Heart left ventricle (tissue), 16 donors: ENCODE measurements at places on chromosomes 1 and 21. TPM values are rescaled to one million over a fixed set of nuclear protein-coding genes. Genes with fewer than 3 reads are reported as not detected.

DNA sequence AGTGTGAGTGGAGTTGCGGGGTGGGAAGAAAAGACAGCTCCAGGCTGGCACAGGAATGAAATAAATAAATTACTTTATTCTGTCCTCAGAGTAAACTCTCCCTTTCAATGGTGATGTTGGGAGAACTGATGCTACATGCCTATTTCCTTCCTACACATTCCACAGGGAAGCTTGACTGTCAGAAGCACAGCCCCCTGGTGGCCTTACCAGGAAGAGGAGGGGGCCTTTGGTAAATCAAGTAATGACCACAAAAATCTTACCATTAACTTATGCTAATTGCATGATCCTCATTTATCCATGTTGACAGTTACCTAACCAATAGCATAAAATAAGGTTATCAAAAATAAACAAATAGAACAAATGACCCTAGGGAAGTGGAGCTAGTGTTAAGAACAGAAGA lies 605.0 kb upstream of the PKN2 start:
- no peak overlapping the region for H3K4me3 ChIP-seq
- H3K4me1 ChIP-seq, result no peaks in the 10 kb centered on the region
- H3K27me3 ChIP-seq, result no peaks in the 10 kb centered on the region
- no peak overlapping the region for H3K27ac ChIP-seq
- no peaks in the 10 kb centered on the region for H3K36me3 ChIP-seq

DNA sequence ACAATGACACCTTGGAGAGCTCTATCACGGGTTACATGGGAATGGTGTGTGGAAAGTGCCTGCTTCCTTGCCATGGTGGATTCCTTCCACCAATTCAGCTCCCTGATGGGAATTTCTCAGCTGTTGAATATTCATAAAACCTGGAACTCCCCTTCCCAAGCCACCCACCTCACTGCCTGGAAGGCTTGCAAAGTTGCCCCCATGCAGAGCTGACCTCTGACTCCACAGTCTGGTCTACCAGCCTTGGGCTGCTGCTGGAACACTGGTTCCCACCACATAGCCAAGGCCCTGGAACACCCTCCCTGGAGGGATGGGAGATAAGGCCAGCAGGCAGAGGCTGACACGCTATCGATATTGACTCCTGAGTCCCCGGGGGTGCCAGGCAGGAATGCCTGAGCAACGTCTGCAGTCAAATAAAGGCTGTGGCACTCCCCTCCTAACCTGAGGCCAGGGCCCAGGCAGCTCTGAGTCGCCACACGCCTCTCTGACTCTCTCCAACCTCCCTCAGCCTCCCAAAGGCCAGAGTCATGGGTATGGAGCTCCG lies 8.8 kb downstream of the CCDC24 start:
- no peaks in the 10 kb centered on the region for H3K4me1 ChIP-seq
- H3K36me3 ChIP-seq, result no peaks in the 10 kb centered on the region
- H3K27ac ChIP-seq, result no peak overlapping the region

DNA sequence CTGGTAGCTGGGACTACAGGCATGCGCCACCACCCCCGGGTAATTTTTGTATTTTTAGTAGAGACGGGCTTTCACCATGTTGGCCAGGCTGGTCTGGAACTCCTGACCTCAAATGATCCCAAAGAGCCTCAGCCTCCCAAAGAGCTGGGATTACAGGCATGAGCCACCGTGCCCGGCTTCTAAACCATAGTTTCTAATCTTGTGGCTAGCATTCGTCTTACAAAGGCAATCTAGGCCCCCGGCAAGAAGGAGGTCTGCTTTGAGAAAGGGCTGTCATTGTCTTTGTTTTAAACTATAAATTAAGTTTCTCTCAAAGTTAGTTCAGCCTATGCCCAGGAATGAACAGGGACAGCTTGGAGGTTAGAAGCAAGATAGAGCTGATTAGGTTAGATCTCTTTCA lies 10.3 kb upstream of the L1TD1 start:
- H3K36me3 ChIP-seq, result no peaks in the 10 kb centered on the region
- no peaks in the 10 kb centered on the region for H3K4me1 ChIP-seq
- H3K4me3 ChIP-seq, result no peak overlapping the region
- H3K27ac ChIP-seq, result no peak overlapping the region
- DNase-seq, result no peak
- no peaks in the 10 kb centered on the region for H3K27me3 ChIP-seq

DNA sequence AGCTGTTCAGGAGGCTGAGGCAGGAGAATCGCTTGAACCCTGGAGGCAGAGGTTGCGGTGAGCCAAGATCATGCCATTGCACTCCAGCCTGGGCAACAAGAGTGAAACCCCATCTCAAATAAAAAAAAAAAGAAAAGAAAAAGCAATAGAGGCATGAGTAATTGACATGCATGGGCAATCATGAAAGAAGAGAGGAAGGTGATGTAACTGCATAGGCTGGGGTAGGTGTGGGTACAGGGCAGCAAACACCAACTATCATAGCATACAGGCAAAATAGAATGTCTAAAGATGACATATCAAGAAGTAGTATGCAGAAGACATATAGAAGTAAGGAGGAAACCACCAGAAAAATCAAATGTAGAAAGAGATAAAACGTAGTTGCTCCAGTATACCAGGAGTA lies 19.0 kb upstream of the MGST3 start:
- no peaks in the 10 kb centered on the region for H3K36me3 ChIP-seq
- no peak for DNase-seq
- H3K27ac ChIP-seq, result no peak overlapping the region
- H3K4me1 ChIP-seq, result no peaks in the 10 kb centered on the region
- H3K4me3 ChIP-seq, result no peak overlapping the region

- H3K36me3 ChIP-seq, result no peaks in the 10 kb centered on the region
- H3K27ac ChIP-seq, result no peak overlapping the region
- no peak for DNase-seq
- H3K4me1 ChIP-seq, result no peaks in the 10 kb centered on the region
- no peak overlapping the region for H3K4me3 ChIP-seq
- no peaks in the 10 kb centered on the region for H3K27me3 ChIP-seq
These were observed 9.9 kb upstream of the RSRP1 start for GRCh38 chr1:25257196-25257595.

- no peak overlapping the region for H3K4me3 ChIP-seq
- DNase-seq, result no peak
- no peaks in the 10 kb centered on the region for H3K36me3 ChIP-seq
- no peaks in the 10 kb centered on the region for H3K27me3 ChIP-seq
- H3K4me1 ChIP-seq, result no peaks in the 10 kb centered on the region
These were observed 6.1 kb upstream of the LDLRAP1 start for GRCh38 chr1:25537153-25537831.

GRCh38 chr21:15240848-15241247 lies 176.0 kb upstream of the NRIP1 start:
- no peaks in the 10 kb centered on the region for H3K36me3 ChIP-seq
- H3K27ac ChIP-seq, result no peak overlapping the region

DNA sequence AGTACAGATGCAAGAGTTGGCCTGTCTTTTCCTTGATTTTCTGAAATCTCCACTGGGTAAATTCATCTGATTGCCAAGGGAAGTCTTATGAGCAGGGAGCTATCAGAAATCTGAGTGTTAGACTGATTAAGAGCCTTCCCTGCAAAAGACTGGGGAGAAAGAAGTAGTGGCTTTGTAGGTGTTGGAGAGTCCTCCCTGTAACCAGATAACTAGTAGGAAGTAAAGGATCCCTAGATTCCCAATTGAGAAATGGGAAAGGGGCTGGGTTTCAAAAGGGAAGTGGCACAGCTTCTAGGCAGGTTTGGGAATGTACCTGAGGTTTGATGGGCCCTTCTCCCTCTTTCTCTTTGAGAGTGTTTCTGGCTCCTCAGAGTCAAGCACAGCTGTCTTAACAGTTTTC lies 2.1 kb downstream of the TLCD4 start:
- no peak overlapping the region for H3K27ac ChIP-seq
- H3K4me3 ChIP-seq, result no peak overlapping the region
- H3K27me3 ChIP-seq, result no peaks in the 10 kb centered on the region
- no peaks in the 10 kb centered on the region for H3K36me3 ChIP-seq
- peaks cover 16% of the 10 kb centered on the region for H3K4me1 ChIP-seq
- no peak for DNase-seq

GRCh38 chr1:205680073-205680851 lies at the start of gene SLC45A3:
TSS of gene SLC45A3 (minus strand) at chr1:205680509. CDS start at chr1:205664656, 15,853 bp downstream.
- H3K36me3 ChIP-seq, result no peaks in the 10 kb centered on the region
- peak within 1 kb of the TSS; percentile 52 for H3K27ac ChIP-seq
- peaks cover 5% of the 10 kb centered on the region for H3K4me1 ChIP-seq
- H3K27me3 ChIP-seq, result no peaks in the 10 kb centered on the region

DNA sequence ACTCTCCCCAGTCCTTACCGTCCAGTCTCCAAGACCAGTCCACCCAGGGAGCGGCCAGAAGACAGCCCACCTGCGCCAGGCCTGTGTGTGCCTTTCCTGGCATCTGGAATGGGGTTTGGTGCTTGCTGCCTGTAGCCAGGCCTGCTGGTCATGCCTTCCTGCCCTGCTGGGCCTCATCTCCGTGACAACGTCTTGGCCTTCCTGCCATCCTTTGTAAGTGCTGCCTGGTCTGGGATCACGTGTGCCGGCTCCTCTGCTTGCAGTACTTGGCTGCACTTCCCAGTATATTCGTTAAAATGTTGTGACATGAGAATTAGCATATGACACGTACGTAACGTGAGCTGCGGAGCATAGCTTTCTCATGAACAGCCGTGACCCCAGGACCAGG lies 145.3 kb upstream of the COL6A1 start:
- H3K36me3 ChIP-seq, result no peaks in the 10 kb centered on the region
- no peaks in the 10 kb centered on the region for H3K4me1 ChIP-seq
- no peak overlapping the region for H3K4me3 ChIP-seq
- H3K27ac ChIP-seq, result no peak overlapping the region

DNA sequence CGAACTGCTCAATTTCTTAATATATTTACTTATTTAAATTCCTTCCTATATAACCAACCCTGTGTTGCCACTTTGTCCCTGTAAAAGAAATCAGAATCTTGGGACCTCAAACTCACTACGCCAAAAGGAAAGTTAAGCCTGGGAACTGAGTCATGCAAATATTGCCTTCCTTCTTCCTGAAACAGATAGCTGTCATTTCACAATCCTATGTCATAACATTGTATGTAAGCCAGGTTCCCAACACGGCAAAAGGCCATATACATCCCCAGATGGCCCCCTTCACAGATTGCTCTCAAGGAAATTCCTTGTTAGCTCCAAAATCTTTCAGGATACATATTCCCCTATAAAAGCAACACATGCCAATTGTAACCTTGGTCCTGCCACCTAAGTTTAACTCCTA lies 39.7 kb downstream of the C21orf91 start:
- no peaks in the 10 kb centered on the region for H3K4me1 ChIP-seq
- DNase-seq, result no peak
- no peak overlapping the region for H3K4me3 ChIP-seq
- H3K27me3 ChIP-seq, result no peaks in the 10 kb centered on the region
- no peaks in the 10 kb centered on the region for H3K36me3 ChIP-seq
- no peak overlapping the region for H3K27ac ChIP-seq

DNA sequence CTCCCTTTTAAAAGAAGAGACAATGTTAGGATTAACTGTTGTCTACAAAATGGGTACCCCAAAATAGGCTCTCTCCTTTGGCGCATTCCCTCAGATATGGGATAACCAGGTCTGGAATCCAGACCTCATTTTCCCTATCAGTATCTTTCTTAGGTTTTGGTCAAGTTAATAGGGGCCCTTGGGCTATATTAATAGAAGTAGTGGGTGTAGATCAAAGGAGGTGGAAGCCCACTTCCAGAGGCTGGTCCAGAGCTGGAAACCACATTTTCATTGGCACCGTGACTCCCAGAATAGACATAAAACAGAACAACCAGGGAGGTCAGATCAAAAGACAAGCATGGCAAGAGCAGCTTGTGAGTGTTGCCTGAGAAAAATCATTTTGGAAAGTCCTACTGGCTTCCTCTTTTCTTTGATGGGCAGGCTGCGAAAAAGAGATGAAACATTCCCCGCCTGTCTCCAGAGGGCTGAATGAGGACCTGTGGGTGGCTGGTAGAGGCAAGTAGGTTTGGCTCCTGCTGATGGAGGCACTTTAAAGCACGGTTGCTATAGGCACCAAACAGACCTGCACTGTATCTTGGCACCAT lies 25.8 kb upstream of the KIF21B start:
- no peaks in the 10 kb centered on the region for H3K36me3 ChIP-seq
- H3K4me3 ChIP-seq, result no peak overlapping the region
- H3K27ac ChIP-seq, result no peak overlapping the region
- DNase-seq, result no peak
- no peaks in the 10 kb centered on the region for H3K27me3 ChIP-seq

DNA sequence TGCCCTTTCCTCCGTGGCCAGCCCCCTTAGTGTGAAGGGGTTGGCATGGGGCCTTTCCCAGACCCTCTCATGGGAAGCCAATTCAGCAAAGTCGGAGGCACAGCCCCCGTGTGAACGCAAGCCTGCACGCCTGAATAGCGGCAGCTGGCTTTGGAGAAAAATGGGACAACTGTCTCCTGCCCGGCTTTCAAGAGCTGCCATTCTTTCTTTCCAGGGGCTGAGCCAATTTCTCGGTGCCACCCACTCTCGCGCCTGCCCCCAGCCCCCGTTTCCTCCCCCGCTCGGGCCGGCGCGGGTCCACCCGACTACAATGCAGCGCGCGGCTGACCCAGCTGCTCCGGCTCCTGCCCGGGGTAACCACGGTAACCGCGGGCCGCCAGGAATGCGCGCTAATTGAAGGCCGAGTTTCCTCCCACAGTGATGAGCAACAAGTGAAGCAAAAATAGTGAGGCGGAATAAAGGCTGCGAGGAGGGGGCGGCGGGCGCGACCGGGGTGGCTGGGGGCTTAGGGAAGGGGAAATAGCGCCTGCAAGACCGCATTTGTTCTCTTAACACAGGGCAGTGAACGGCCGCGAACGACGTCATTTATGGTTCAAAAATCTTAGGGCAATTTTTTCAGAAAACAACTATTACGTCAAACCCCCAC lies 27.8 kb downstream of the ILDR2 start:
- H3K36me3 ChIP-seq, result no peaks in the 10 kb centered on the region
- H3K27ac ChIP-seq, result no peak overlapping the region
- peaks cover 3% of the 10 kb centered on the region for H3K4me1 ChIP-seq
- DNase-seq, result peak; percentile 66
- H3K4me3 ChIP-seq, result peak overlapping the region; percentile 49

GRCh38 chr1:155463865-155464650 lies 98.5 kb downstream of the ASH1L start:
- H3K27ac ChIP-seq, result no peak overlapping the region
- H3K27me3 ChIP-seq, result no peaks in the 10 kb centered on the region
- DNase-seq, result no peak
- H3K36me3 ChIP-seq, result no peaks in the 10 kb centered on the region
- H3K4me3 ChIP-seq, result no peak overlapping the region

DNA sequence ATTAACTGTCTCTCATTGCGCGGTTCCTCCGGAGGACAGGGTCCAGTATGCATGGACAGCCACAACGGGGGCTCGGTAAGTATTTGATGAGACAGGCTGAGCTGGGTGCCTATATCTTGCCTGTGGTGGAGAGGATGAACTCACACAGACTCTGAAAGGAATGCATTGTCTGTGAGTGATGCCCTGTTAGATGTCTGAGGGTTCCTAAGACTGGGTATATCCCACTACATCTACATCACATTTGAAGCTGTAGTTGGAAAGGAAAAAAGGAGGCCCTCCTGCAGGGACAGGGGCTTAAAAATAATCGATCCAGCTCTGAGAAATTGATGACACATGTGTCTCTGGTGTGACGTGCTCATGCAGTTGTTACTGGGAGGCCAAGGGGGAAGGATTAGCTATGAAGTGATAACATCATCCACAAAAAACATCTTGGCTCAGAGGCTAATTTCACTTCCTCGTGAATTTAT lies 1.9 kb downstream of the ADARB1 start:
- H3K27ac ChIP-seq, result no peak overlapping the region
- no peaks in the 10 kb centered on the region for H3K36me3 ChIP-seq
- no peak for DNase-seq
- H3K27me3 ChIP-seq, result no peaks in the 10 kb centered on the region
- no peaks in the 10 kb centered on the region for H3K4me1 ChIP-seq

Gene AMPD1
- total RNA-seq, result not detected

Gene NBPF15
- total RNA-seq, result 10.8 TPM

Gene EFCAB7
- total RNA-seq, result 7.3 TPM

Gene CCDC190
- 0.34 TPM for total RNA-seq

Gene BLACAT1
- total RNA-seq, result not detected

Gene LCE3D
- total RNA-seq, result not detected
